Stimulated activated CD8-positive, alpha-beta memory T cell treated with anti-CD3 and anti-CD28 coated beads, Interleukin-4, amount 100 ng/mL, for 48 hours (primary cell): ENCODE measurements at places on chromosomes 13 and 19.
A peak's percentile ranks its signal among the peaks of the same experiment; 100 is the strongest.

DNA sequence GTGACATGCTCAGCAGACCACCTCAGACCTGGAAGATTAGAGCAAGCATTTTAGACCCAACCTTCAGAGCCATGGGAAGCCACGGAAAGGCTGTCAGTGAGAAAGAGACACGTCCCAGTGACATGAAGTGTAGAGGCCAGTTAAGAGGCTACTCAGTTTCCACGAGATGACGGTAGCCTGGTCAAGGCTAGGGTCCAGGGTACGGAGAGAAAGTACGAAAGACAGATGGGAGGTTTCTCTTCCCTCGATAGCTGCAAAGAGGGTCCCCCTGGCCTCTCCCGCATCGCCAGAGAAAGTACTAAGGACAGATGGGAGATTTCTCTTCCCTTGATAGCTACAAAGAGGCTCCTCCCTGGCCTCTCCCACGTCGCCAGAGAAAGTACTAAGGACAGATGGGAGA is 8.6 kb downstream of the ZSCAN5A start:
- DNase-seq, result no peak

DNA sequence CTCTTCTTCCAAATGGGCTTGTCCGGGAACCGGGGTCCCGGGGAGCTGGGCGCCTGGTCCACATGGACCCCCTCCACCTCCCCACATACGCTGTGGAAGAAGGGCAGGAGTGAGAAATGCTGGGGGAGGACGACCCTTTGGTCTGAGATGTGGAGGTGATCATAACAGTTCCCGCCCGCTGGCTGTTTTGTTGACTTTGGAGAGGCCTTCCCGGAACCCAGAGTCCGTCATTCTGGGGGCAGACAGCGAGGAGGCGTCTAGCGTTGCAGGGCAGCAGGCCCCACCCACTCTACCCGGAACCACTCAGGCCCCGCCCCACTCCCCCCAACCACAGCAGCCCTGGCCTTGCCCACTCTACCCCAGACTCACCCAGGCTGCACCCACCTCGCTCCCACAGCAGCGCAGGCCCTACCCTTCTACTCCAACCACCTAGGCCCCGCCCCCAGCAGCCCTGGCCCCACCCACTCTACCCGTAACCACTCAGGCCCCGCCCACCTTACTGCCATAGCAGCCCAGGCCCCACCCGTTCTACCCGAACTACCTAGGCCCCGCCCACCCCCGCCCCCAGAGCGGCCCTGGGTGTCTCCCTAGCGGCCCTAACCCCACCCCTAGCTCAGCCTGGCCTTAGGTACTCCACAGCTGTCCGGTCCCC is 7.1 kb downstream of the GPR108 start:
- peak; percentile 77 for DNase-seq

GRCh38 chr13:33610438-33611120 is 207.4 kb upstream of the RFC3 start:
- DNase-seq, result peak; percentile 74

- no peak for DNase-seq
Measured at GRCh38 chr19:32458500-32459123, 53.0 kb downstream of the DPY19L3 start.

GRCh38 chr19:32223595-32224370 is 121.6 kb upstream of the ZNF507 start:
- DNase-seq, result peak; percentile 36

GRCh38 chr13:32007494-32007893 is 24.1 kb upstream of the FRY start:
- DNase-seq, result no peak

DNA sequence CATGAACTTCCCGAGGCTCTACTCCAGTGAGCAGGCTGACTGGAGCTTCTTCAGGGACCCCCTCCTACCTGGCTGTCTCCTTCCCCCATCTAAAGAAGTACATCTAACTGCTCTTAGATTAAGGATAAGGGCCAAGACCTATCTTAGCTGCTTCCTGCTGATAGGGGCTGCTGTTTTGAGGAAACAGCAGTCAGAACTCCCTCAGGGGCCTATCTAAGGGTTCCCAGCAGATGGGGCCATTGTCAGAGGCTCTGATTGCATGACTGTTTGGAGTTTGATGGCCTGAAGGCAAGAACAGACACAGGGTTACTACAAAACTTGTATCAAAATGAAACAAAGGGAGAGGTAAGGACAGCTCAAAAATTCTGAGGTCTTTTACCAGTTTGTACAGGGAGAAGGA is 2636.9 kb upstream of the PCDH20 start:
- DNase-seq, result no peak

GRCh38 chr13:48234566-48235340 is 1.7 kb downstream of the ITM2B start:
- no peak for DNase-seq

DNA sequence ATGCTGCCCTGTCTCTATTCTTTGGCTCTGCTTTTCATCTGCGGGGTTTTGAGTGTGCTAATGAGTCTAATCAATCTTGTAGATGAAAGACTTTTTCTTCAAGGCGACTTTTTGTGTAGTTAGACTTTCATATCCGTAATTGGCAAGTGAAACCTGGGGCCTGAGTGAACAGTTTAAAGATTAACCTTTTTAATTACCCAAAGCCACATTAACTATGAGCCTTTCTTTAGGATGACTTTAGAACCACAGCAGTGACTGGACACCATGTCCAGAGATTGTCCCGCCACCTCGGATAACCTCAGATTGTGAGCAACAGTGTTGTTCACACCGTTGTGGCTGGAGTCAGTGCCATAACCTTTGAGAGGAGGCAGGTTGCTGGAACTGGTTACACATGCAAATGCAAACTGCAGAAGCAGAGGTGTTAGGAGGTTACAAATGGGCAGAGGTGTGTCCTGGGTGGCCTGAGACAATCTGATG is 58.7 kb downstream of the SIAH3 start:
- no peak for DNase-seq

GRCh38 chr19:15584541-15585115 is 30.4 kb upstream of the CYP4F8 start:
- DNase-seq, result peak; percentile 96

DNA sequence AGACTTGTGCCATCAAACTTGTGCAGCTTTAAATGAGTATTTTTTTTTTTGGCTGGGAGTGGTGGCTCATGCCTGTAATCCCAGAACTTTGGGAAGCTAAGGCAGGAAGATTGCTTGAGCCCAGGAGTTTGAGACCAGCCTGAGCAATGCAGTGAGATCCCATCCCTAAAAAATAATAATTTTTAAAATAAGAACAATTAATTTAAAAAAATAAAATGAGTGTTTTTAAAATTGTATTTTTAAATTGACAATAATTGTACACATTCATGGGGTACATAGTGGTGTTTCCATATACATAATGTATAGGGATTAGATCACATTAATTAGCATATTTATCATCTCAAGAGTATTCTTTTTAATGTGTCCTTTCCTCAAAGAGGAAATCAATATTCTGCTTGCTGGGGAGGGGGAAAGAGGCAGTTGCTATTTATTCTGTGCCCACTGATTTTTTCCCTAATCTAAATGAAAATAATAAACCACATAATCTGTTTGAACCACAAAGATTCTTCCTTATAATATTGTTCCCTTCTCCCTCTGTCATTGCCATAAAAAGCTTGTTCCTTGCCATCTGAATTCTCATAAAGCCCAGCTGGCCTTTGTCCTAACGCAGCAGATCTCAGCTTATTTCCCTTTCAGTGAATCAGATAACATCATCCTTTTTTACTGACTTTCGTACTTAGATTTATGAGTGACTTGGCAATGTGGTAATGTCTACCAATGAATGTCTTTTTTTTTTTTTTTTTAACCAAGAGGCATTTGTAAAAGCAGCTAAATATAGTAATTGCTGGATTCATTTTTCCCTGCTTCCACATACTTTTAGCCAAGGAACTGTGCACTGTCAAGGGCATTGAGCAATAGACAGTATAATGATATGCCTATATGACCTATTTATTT is 81.8 kb upstream of the RUBCNL start:
- no peak for DNase-seq

DNA sequence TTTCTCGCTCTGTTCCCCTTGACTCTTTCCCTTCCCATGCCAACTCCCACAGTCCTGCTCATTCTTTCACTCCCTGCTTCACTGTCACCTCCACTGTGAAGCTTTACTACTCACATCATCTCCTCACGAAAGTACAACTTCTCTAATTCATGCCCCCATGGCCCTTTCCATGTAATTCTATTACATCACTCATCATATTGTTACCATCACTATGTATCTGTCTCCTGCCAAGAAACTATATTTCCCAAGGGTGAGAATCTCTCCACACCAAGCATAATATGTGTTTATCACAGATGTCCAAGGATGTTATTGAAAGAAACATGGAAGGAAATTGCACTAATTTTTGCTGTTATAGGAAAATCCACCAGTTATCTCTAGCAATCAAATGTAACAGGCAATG is 37.2 kb upstream of the LRCH1 start:
- no peak for DNase-seq

DNA sequence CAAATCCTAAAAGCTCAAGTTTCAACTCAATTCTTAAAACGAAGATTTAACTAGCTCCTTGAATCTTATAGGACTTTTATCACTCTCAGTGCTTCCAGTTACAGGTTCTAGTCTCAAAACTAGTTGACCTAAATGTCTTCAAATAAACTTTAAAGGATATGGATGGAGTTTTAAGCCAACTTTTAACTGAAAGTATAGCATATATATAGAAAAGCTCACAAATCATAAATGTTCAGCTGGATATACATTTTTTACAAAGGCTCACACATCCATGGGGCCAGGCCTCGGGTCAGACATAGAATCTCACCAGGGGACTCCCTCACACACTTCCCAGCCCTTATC is 47.1 kb upstream of the ARHGEF7 start:
- DNase-seq, result no peak

DNA sequence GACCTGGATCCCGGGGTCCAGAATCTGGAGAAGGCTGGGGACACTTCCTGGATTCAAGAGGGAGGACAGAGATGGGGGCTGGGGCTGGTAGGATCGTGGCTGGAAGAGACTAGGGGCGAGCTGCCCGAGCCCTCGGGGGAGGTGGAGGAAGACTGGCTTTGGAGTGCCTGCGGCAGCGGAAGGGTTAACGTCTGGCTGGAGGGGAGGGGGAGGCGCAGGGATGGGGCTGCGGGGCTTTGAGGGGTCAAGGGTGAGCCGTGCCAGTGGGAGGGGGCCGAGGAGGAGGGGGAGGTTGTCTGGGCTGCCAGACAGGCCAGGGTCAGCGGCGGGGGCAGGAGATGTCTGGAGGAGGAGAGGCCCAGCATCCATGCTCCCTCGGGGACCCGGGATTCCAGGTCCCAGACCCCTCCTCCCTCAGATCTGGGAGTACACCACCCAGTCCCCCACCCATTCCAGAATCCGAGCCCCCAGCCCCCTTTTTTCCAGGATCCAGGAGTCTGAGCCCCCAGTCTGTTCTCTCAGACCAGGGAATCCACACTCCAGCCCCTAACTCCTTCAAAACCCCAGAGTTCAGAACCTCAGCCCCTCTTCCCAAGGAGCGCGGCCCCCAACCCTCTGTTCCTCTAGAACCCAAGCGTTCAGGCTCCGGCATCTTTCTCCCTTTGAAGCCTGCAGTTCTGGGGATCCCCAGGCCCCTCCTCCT is 3.2 kb upstream of the SPACA6 start:
- DNase-seq, result no peak

- DNase-seq, result no peak
Measured at GRCh38 chr13:75236774-75237173, 245.2 kb downstream of the TBC1D4 start.

DNA sequence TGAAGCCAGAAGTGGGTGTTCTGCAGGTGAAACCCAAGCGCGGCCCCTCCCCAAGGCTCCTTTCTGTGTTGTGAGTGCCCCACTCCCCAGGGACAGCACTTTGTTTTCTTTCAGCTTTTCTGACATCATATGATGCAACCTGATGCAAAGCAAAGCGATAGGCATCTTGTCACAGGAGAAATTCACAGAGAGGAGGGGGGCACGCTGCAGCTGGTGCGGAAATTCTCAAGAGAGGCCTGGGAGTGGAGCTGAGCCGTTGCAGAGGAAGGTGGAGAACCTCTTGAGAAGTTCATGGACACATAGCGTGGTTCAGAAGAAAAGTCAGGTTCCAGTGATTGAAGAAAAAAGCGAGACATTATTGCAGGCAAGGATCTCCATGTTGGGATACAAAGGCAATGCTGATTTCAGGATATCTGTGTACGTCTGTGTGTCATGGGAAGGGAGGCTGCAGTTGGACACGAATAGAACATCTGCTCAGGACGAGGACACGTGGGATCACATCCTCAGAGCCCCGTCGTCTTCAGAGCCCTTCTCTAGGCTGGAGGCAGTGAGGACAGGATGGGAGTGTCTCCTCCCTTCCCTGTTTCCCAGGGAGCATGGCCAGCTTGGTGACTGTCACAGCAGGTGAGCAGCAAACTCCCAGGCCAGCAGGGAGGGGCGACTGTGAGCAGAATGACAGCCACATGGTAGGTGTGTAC is 79.2 kb downstream of the IRS2 start:
- no peak for DNase-seq

DNA sequence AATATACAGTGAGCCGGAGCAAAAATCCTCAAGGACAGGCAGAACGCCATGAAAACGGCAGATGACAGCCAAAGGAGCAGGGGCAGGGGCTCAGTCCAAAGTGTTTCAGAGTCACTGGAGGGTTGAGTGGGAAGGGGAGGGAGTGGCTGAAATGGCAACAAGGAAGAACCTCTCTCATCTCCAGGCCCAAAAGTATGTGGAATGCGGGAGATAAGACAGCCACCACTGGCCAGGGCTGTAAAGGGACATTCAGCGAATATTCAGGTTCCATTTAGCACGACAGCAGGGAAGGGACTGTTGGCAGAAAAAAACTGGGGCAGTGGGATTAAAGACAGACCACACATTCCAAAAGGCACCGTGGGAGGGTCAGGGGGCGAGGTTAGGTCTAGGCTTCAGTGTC is 48.4 kb downstream of the USPL1 start:
- DNase-seq, result no peak

DNA sequence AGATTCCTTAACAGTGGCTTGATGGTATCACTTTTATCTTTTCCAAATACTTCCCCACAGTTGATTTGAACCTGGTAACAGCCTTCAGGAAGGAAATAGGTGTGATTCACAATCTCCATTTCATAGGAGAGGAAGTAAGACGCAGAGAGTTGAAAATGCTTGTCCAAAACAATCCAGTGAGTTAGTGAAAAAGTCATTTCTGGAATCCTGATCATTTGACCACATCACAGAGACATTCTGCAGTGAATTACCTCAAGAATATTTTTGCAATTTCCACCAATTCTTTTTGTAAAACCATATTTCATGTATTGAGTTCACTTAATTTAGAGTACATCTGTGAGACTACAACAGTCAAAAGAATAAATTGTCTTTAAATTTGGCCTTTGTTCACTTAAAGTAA is 292.8 kb downstream of the DCLK1 start:
- no peak for DNase-seq

DNA sequence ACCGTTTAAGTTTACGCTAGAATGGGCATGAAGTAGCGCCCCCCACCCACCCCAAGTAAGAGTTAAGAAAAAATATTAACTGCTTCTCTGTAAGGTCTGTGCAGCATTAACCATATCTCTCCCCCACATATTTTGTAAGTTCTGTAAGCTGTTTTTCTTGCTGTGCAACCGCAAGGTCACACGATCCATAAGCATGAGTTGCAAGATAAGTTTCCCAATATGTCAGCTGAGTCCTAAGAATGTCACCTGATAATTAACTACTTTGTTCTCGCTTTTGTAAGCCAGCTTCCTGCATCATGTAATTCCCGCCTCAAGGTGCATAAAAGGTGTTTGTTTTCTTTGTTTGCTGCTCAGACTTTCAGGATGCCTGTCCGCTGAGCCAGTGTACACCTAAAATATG is 187.0 kb downstream of the MYO16 start:
- no peak for DNase-seq
